ENCODE measurements at places on chromosomes 6 and 20. TPM values are rescaled to one million over a fixed set of nuclear protein-coding genes. Genes with fewer than 3 reads are reported as not detected.

The LINC00237 gene
- not detected for total RNA-seq

The XKR7 gene
- total RNA-seq = not detected

DNA sequence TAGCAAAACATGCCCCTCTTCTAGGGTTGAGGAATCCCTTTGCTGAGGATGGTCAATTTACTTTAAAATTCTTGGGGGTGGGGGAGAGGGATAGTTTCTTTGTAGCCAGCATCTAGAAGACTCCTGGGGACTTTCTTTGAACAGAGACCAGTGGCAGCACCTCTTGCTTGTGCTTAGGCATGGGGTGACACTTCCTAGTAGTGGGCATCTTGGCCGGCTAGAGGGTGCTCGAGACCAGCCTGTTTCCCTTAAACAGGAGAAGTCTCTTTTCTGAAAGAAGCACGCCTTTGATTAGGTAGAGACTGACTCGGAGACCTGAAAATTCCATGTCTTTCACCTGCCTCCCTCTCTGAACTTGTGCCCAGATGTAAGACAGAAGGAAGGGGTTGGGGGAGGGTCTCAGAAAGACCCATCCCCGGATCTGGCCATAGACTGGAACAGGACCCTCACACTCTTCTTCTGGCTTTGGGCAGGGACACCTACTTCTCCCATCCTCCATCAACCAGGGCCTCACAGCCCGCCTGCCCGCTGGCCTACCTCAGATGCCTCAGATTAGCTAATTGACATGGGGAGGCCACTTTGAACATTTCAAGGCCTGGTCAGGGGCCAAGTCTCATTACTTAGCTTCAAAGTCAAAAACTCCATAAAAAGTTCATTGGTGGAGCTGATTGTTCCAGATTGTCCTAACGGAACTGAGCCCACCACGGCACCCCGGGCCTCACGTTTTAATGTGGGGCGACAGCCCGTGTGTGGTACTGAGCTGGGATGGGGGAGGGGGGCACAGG, 172.2 kb downstream of the CDC5L start:
- peaks cover 41% of the 10 kb centered on the region for H3K4me1 ChIP-seq
- peak overlapping the region; percentile 51 for H3K27ac ChIP-seq
- no peak overlapping the region for H3K4me3 ChIP-seq
- H3K36me3 ChIP-seq = no peaks in the 10 kb centered on the region
- H3K27me3 ChIP-seq = no peaks in the 10 kb centered on the region

GRCh38 chr20:33679758-33680485, 5.7 kb upstream of the NECAB3 start:
- H3K4me1 ChIP-seq = peaks cover 41% of the 10 kb centered on the region
- no peak overlapping the region for H3K4me3 ChIP-seq
- H3K36me3 ChIP-seq = no peaks in the 10 kb centered on the region
- no peaks in the 10 kb centered on the region for H3K27me3 ChIP-seq
- no peak for DNase-seq
- H3K27ac ChIP-seq = no peak overlapping the region

GRCh38 chr6:52098721-52099120, 11.3 kb upstream of the PKHD1 start:
- H3K4me1 ChIP-seq = no peaks in the 10 kb centered on the region
- peaks cover 21% of the 10 kb centered on the region for H3K27me3 ChIP-seq
- H3K27ac ChIP-seq = no peak overlapping the region
- no peak for DNase-seq
- no peaks in the 10 kb centered on the region for H3K36me3 ChIP-seq

GRCh38 chr6:45477790-45478189, 100.1 kb upstream of the SUPT3H start:
- no peak overlapping the region for H3K4me3 ChIP-seq
- peaks cover 10% of the 10 kb centered on the region for H3K4me1 ChIP-seq
- peak overlapping the region; percentile 35 for H3K27ac ChIP-seq
- DNase-seq = no peak

Measured in esophagus squamous epithelium (tissue), 5 donors.